ENCODE measurements at places on chromosomes 6 and 20.

DNA sequence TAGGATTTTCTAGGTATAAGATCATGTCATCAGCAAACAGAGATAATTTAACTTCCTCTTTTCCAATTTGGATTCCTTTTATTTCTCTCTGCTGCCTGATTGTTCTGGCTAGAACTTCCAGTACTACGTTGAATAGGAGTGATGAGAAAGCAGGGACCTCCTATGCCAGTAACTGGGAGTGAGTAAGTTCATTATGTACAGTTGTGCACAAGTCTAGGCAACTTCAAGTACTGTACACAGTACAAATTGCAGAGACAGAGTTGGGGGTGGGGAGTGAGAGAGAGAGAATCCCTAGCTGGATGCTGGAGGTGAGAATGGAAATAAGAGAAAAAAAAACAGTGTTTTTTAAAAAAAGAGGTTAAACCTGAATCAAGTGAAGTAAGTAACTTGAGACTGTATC, 210.2 kb downstream of the MMUT start:
- DNase-seq = no peak

DNA sequence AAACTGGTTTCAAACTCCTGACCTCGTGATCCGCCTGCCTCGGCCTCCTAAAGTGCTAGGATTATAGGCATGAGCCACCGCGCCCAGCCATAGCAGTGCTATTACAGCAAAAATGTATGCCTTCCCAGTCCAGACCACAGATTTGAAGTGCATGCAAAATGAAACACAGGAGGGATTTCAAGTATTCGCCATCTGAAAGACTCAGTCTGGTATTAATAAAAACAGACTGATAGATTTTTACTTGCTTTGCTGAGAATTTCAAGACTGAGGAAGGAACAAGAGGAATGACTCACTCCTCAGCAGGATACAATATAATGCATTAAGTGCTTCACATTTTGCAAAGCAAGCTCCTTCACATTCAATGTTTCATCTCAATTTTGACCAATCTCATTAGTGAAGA, 134.9 kb downstream of the TMEM200A start:
- DNase-seq = no peak

GRCh38 chr20:3896302-3896701, 7.1 kb downstream of the PANK2 start:
- no peak for DNase-seq

GRCh38 chr20:36364506-36364905, 58.4 kb downstream of the DLGAP4 start:
- no peak for DNase-seq

- no peak for DNase-seq
Observed at GRCh38 chr6:79605061-79605460, 26.1 kb upstream of the SH3BGRL2 start.

DNA sequence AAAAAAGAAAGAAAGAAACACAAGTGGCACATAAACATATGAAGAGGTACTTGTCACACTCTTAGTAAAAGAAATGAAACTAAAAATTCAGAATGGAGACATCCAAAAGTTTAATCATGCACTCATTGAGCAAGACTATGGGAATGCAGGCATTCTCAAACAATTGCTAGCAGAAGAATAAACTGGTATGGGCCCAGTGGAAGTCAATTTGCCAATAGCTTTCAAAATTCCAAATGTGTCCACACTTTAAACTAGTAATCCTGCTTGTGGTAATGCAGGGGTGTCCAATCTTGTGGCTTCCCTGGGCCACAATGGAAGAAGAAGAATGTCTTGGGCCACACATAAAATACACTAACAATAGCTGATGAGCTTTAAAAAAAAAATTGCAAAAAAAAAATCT, 97.4 kb downstream of the EPB41L2 start:
- DNase-seq = no peak

DNA sequence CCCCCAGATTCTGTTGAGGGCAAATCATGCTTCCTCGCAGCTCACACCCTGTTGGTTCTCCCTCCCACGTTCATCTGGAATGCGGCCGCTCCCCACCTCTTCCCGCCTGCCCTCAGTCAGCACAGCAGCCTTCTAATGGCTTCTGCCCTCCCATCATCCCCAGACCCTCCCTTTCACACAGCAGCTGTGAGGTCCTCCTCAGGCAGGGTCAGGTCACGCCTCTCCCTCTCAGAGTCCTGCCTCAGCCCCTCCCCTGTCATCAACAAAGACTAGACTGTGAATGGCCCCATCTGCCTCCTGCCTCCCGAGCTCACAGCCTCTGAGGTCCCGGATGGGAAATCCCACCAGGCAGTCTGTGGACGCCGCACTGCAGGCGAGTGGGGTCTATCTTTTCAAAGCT, 7.9 kb upstream of the BHLHE23 start:
- no peak for DNase-seq

DNA sequence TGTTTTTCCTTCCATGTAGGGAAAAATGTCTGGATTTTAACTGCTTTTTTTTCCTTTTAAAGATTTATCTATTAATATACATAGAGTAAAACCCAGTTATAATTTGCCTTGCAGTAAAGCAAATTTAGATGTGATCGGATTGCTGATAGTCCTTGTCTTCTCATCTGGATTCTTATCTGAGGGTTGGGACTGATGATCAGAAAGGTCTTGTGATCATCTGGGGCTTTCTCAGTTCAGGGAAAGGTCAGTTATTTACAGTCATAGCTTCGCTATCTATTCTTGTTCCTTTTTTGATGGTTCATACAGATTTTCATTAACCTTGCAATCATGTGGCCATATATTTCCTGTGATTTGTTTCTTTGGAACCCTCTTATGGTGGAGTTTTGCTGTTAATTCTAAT, 63.8 kb upstream of the CLDN20 start:
- DNase-seq = no peak

DNA sequence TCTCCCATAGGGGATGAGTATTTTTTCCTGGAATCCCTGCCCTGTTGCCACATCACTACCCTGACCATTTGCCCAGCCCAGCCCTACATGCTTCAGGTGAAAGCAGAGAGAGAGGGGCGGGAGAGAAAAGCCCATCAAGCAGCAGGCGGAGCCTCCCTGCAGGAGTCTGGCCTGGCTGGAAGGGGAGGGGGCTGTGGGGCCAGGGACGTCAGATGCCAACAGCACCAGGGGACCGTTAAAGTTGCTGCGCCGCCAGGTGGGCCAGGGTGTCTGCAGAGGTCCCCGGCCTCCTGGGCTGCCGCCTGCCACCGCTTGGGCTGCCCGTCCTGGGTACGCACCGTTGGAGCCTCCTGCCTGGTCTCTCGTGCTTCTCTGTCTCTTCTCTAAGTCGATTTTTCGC, 757 bp upstream of the R3HDML start:
- no peak for DNase-seq

GRCh38 chr20:11261533-11262000, 587.8 kb upstream of the JAG1 start:
- no peak for DNase-seq

GRCh38 chr6:106446287-106446885, 85.9 kb downstream of the CRYBG1 start:
- peak; percentile 18 for DNase-seq

DNA sequence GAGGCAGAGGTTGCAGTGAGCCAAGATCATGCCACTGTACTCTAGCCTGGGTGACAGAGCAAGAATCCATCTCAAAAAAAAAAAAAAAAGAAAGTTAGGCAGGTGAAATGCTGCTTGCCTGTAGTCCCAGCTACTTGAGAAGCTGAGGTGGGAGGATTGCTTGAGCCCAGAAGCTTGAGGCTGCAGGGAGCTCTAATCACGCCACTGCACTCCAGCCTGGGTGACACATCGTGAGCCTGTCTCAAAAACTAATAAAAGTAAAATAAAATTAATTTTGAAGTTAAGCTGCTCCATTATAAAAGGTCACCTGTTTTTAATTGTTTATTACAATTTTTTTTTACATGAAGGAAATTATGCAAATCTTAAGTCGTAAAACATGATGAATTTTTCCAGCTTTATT, 23.2 kb upstream of the SAMHD1 start:
- DNase-seq = no peak

GRCh38 chr6:51137777-51138176, 319.1 kb downstream of the TFAP2B start:
- no peak for DNase-seq
